CD4-positive, alpha-beta T cell treated with Interleukin-1 beta for 1 hour (primary cell): ENCODE measurements at places on chromosomes 1 and 21.

DNA sequence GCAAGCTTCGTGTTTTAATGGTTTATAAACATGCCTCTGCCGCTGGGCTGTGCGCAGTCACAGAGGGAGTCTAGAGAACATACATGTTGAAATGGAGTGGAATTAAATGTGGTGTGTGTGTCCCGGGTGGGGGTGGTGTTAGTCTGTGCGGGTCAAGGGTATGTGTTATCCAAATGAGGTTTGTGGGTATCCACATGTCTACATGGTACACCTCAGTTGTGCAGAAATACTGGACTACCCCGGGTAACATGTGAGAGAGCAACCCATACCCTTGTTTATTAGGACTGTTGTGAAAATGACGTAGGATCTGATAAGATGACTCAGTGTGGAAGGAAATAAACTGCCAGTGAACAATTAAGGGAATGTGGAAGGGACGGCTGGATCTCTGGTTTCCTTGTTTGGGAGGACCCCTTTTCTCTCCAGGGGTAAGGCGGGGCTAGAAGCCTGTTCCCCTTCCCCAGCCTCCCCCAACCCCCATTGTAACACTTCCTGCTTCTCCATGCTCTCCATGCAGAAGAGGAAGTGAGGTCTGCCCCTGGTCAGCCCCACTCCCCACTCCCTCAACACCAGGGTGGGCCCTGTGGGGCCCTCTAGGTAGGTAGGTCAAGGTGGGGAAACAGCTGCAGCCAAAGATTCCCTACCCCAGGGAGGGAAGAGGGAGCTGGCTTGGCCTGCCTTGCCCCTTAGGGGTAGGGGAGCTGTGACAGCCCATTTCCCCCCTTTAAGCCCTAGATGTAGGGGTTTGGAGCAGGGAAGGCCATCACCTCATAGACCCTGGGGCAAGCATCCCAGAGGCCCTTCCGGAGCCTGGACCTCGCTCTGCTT lies 690 bp downstream of the EPS8L3 start:
- no peak for DNase-seq

DNA sequence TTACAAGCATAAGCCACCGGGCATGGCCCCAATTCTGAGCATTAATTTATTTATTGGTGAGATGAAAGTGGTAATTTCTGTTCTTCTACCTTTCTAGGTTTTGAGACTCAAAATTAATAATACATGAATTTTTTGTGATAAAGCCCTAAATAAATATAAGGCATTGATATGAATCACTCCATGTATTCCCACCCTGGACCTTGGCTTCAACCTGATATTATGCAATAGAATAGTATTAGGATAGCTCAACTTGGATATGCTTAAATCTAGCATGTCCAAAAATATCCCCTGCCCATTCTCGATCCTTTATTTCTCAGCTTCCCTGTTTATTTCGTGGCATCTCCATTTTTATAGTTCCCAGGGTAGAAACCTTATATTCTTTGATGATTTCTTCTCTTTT lies 2.5 kb downstream of the AGL start:
- no peak for DNase-seq

DNA sequence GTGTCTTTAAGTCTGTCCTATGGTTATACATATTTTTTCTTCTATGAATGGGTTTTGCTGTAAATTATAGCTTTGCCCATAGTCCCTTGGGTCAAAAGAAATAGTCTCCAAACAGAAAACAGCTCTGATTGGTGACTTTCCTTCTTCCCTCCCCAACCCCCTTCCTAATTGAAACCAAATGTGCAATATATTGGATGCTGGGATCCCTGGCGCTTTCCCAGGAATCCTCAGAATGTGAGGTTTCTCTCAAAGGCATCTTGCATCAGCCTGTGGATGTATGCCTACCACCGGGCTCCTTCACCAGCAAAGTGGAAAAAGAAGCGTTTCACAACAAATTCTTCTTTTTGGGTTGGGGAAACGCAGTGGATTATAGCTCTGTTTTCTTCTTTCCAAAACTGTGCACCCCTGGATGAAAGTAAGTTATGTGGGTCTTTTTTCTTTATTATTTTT lies at the start of gene DDR2:
Gene DDR2 (plus strand): TSS at position 248 of the 450 bp plus-strand sequence. CDS start 86,600 bp downstream, outside the sequence.
- no peak for DNase-seq

GRCh38 chr1:85137660-85138059 lies 63.2 kb downstream of the SYDE2 start:
- no peak for DNase-seq

DNA sequence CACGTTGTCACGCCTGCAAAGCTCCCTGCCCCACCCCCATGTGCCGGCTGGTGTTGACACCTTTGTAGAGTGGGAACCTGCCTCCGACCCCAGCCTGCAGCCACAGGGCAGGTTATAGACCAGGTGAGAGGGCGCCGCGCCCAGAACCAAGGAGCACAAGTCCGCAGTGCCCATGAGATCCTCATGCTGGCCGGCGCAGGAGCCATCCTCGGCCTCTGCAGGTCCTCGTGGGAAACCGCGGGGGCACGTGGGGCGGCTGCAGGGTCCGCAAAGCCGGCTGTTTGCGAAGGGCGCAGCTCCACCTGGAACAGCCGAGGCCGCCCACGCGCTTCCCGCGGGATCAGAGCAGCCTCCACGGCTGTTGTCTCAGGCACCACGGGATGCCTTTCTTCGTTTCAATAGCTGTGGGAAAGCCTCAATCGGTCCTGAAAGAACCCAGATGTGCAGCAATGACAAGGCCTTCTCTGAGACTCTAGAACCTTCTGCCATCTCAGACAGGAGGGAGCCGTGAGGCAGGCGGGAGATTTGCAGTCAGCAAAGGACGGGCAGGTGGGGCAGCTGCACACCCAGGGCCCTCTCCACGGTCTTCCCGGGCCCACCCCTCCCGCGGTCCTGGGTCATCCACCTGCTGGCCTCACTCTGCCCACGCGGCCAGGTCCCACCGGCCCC lies 29.9 kb downstream of the POFUT2 start:
- no peak for DNase-seq

DNA sequence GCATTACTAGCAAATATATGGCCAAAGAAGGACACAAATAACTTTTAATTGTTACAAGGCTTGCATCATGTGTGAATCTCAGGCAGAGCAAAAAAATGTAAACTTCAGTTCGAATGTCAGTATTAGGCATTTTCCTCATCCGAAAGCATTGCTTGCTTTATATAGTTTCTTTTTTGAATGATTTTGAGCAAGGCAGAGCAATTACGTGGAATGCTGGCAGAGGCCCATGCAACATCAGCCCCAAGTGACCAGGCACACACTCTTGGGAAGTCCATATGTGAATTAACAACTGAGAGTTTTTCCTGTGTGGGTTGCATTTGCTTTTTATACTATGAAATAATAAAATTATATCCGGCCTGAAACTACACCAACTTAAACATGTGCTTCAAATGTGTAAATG lies 274.8 kb downstream of the PTPRC start:
- no peak for DNase-seq

GRCh38 chr1:30740251-30741238 lies 17.0 kb downstream of the LAPTM5 start:
- no peak for DNase-seq

GRCh38 chr1:180211156-180211859 lies 18.8 kb upstream of the LHX4 start:
- no peak for DNase-seq

DNA sequence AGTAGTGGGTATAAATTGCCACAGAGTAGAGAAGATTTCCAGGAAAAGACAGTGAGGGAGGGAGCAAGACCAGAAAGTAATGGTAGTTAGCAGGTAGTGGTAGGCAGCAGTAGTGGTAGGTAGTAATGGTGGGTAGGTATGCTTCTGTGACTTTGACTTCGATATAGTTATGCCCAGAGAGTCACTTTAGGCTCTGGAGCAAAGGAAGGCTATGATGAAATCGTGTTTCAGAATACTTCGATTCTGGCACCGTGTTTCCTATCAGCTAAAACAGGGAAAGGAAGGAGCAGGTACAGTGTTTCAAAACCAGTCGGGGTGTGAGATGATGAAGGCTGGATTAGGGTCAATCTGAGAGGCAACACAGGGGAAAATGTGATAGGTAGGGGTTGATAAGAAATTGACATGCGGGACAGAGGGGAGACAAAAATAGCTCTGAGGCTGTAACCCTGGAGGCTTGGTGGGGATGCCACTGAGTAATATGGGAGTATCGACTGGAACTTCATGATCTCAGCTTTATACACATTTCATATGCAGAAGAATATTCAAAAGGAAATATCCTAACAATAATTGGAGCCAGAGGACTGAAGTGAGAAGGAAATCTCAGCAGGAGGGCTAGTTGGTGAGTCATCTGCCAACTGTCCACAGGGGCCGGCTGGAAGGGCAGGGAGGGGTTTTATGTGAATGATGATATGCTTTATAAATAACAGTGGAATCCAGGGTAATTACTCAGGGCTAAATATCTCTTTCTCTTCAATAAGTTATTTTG lies 25.2 kb upstream of the TRIM45 start:
- DNase-seq, result no peak
